NCI-H446 (cell line): ENCODE measurements at places on chromosomes 5 and 9.

- no peak for DNase-seq
These were observed 378.4 kb downstream of the SPATA31D1 start for GRCh38 chr9:82367016-82367415.

GRCh38 chr5:68502531-68502930 is 287.0 kb downstream of the PIK3R1 start:
- DNase-seq = no peak

DNA sequence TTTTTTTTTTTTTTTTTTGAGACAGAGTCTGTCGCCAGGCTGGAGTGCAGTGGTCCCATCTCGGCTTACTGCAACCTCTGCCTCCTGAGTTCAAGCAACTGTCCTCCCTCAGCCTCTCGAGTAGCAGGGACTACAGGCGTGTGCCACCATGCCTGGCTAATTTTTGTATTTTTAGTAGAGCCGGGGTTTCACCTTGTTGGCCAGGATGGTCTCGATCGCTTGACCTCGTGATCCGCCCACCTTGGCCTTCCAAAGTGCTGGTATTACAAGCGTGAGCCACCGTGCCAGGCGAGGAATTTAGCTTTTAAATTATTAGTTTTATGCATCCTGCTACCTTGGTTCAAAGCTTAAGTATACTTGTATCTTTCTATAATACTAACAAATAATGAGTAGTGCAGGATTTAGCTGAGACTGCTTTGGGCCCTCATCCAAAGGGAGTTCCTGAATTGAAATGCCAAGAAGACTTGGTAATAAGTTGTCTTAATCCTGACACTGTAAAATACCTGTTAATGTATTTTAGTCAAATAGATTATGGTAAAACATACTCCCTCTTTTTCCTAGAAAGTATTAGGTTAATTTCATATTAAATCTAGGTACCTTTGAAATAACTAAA is 5.0 kb downstream of the CDC42SE2 start:
- no peak for DNase-seq

DNA sequence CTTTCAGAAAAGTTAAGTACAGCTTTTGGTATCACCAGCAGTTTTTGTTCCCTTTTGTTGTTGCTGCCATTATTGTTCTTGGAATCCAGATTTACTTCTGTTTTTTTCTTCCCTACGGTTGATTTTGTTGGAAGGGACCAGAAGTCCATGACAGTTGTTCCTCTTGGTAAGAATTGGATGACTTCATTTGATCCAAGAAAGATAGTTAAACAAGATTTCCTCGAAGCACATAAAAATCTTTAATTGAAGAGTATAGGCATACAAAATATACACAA is 65.4 kb downstream of the CDC42SE2 start:
- no peak for DNase-seq

DNA sequence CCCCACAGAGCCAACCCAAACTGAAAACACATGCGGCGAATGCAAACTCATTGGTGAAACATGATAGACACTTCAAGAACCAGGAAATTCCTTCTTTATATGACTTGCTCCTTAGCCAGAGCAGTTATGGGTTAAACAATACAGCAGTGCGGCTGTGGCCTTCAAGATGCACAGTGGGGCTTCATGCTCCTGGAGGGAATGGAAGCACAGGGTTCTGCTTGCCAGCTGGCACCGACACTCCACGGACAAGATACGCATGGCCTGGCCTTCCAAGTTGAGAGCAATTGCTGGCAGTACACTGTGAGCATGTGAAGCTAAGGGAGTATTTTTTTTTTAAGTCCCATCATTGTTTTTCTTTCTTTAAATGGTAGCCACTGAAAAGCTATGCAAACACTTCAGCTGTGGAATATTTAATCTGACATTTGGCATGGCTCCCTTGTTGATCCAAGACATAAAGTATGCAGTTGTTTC is 451.6 kb upstream of the CD180 start:
- peak; percentile 78 for DNase-seq

GRCh38 chr9:5617749-5618148 is 11.2 kb upstream of the RIC1 start:
- no peak for DNase-seq
